ELF-1 (cell line): ENCODE measurements at places on chromosomes 7 and 10.

DNA sequence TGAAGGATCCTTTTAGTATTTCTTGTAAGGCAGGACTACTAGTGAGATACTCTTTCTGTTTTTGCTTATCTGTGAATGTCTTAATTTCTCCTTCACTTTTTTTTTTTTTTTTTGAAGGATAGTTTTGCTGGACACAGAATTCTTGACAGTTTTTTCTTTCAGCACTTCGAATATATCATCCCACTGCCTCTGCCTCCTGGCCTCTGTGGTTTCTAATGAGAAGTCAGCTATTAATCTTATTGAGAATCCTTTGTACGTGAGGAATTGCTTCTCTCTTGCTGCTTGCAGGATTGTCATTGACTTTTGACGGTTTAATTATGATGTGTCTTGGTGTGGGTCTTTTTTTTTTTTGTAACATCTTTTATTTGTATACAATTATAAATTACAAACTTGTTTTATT lies 12.6 kb upstream of the WAC start:
- no peak for DNase-seq

GRCh38 chr10:122500194-122500593 lies 38.8 kb downstream of the HTRA1 start:
- DNase-seq: no peak

- no peak for DNase-seq
Observed at GRCh38 chr7:12741951-12742575, 54.6 kb downstream of the ARL4A start.

- no peak for DNase-seq
Observed at GRCh38 chr7:150918378-150918777, 59.7 kb downstream of the KCNH2 start.

- no peak for DNase-seq
Observed at GRCh38 chr7:148929176-148929575, 45.1 kb upstream of the EZH2 start.

DNA sequence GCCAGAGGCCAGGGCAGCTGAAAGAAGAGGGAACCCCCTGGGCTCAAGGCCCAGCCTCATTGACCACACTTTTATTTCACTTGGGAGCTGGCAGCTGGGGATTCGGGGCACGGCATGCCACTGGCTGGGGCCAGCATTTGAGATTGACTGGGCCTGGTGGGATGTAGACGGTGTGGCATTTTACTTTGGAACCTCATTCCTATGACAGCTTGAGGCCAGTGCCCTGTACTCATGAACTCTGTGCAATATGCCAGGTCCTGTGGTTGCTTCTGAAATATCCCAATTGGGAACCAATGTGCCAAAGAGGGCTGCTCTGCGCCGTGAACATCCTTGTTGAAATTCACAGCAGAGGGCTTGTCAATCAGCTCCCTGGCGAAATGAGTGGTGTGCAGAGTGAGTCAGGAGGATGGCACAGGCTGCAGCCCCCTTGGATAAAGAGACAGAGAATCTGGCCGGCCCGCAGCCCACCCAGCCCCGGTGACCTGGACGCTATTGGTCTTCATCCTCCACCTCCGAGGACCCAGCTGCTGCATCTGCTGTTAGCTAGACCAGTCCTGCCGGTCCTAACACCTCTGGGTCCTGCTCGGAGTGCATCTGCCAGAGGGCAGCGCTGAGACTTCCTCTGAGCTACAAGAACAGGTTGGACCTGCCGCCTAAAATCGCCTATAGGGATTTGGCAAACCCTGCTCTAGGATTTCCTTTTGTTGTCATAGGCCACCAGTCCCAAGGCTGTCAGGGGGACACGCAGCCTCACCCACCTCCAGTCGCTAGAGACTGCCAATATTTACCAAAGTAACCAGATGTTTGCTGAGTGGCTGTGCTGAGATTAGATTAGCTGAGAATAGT lies 58.0 kb downstream of the PRKAG2 start:
- DNase-seq: peak; percentile 86

- no peak for DNase-seq
Observed at GRCh38 chr10:25547382-25547781, 372.6 kb downstream of the GPR158 start.

GRCh38 chr7:143305423-143306070 lies 10.4 kb upstream of the CLCN1 start:
- peak; percentile 77 for DNase-seq

GRCh38 chr10:63717027-63717715 lies 196.0 kb downstream of the REEP3 start:
- no peak for DNase-seq

GRCh38 chr10:5659702-5660528 lies 6.5 kb downstream of the ASB13 start:
- peak; percentile 36 for DNase-seq

DNA sequence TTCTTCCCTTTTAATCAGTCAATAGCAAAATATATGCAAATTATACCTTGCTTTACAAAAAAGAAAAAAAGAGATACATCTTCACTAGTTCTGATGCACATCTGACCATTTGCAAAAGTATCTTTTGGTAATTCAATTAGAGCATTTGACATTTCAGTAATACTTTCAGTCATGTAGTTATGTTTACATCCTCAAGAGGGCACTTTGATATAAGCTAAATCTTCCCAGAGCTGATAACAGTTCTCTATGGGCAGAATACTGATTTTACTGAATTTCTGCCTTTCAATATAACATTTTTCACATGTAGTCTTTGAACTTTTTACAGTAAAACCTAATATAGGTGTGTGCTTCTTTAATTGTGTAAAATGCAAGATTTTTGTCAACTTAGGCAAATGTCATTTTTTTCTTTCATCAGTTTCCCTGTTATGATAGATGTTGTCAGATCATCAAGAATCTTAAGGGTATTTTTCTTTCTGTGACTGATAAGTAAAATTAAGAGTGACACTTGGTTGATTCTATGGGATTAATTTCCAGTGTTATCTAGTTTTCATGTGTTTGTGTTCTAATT lies 703.5 kb upstream of the SEMA3D start:
- no peak for DNase-seq

GRCh38 chr7:106823631-106824030 lies 41.5 kb upstream of the PIK3CG start:
- no peak for DNase-seq

DNA sequence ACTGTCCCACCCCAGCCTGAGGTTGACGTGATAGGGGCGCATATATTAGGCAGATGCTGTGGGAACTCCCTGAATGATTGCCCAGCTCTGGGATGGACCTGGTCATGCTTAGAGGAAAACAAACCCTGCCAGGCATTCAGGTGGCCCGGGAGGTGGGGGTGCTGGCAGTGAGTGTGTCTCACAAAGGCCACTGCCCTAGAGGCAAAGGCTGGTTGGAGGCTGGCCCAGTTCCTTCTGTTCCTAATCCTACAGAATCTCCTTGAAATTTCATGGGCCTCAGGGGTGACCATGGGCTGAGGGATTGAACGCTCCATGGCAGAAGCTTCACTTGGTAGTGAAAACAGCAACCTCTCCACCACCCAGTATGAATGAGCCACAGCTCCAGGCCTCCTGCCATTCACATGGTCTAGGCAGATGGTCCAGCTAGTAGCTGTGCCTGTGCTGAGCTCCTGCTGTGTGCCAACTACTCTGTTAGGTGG lies 25.6 kb downstream of the ADRA2A start:
- DNase-seq: peak; percentile 44

GRCh38 chr7:49396229-49396628 lies 377.2 kb upstream of the VWC2 start:
- no peak for DNase-seq

DNA sequence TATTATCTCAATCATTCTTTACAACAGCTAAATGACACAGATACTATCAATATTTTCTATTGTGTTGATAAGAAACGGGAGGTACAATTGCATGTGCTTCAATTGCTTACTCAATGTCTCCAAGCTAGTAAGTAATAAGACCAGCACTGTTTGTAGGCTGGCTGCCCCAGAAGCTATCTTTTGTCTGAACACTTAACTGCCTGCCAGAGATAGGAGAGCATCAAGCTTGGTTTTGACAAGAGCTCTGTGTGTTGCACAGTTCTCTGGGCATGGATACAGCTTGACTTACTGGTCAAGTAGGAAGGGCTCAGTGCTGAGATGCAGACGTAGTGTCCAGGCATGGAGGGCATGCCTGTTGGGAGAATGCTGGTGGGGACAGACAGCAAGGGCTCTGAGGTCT lies 26.3 kb upstream of the CAPZA2 start:
- DNase-seq: no peak

DNA sequence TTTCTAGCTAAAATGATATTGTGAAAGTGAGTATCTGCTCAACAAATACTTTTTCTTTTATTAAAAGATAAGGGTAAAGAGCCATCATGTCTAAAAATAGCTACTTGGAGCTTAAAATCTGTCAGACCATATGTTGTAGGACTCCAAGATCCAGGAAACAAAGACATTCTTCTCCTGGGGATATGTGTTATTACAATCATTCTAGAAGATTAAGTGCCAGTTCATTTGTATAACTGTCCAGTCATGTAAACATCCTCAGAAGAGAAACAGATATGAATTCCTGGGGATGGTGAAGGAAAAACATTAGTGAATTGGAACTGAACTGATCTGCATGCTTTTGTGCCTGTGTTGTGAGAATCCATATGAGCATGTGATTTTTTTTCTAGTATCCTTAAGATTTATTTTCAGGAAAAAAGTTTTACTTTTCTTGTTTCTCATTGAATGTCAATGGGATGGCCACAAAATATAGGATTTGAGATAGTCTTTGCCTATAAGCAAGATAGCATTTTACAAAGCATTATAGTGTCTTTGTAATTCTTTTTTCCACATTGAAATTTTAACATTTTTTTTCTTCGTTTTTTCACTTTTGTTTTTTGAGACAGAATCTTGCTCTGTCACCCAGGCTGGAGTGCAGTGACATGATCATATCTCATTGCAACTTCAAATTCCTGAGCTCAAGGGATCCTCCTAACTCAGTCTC lies 14.4 kb upstream of the MTERF1 start:
- DNase-seq: no peak

DNA sequence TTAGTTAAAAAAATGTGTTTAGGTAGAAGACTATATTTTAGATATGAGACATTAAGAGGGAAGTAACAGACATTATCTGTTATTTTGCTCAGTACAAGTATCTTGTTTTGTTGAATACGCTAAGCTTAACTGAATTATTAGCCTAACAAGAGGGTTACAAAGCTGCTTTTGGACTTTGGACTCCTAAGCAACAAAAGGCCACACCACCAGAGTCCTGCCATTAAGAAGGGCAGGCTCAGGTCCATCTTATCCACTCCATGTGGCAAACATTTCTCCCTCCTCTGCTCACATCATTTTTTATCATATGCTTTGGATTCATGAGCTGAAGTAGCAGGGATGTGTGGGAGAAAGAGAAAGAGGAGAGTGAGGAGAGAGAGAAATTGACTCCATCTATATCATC lies 33.5 kb downstream of the OSBPL3 start:
- no peak for DNase-seq

DNA sequence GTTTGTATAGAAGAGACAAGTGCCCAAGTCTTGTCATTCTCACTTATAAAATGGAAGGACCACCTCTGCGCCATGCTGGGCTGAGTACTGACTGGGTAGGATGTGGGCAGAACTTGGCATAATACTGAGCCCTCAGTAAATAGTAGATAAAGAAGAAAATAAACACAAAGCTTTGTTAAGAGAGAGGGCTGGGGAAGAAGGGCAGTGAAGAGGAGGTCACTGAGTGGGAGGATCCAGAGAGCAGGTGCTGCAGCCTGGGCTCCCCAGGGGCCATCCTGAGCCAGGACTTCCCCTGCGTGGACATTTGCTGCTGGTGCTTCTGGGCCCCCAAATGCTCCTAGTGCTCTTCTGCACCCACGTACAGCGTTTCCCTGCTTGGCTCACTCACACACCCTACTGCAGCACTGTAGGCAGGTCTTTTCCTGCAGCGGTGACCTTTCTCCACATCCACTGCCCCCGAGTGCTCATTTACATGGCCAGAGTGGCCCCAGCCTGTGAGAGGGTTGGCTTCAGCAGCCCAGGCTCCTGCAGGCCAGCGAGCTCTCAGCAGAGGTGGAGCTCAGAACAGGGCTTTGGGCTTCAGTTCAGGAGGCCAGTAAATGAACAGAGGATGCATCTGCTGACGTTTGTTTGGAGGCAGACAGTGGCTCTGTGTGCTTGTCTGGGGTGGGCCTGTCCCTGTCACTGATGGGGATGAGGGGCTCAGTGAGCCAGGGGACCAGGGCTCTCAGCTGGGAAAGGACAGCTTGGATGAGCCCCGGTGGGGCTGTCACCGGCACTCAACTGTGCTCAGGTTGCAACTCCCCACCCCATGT lies 164.6 kb downstream of the ADARB2 start:
- no peak for DNase-seq

DNA sequence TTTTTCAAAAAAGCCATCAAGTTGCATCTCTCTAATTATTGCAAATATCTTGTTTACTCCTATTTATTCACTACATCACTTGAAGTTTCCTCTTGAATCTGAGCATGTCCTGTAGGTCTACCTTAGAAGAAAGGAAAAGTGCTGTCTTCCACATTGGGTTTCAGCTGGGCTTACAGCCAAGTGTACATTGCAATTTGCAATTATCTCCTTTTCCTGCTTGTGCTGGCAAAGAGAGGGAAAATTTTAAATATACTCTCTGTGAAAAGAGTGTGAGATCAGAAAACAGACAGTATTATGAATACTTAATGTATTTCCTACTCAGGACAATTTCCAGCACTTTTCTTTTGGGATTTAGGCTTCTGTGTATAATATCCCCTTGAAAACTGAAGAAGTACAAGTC lies 839.7 kb downstream of the CNTNAP2 start:
- no peak for DNase-seq

DNA sequence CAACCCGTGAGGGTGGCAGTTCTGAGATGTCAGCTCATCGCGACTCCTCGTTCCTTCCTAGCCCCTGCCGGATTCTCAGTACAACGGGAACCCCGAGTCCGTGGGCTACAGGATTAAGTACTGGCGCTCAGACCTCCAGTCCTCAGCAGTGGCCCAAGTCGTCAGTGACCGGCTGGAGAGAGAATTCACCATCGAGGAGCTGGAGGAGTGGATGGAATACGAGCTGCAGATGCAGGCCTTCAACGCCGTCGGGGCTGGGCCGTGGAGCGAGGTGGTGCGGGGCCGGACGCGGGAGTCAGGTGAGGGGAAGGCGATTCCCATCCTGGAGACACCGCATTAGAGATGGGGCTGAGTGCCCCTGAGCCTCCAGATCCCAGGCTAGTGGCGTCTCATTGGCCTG lies 568.1 kb upstream of the FOXK1 start:
- no peak for DNase-seq

DNA sequence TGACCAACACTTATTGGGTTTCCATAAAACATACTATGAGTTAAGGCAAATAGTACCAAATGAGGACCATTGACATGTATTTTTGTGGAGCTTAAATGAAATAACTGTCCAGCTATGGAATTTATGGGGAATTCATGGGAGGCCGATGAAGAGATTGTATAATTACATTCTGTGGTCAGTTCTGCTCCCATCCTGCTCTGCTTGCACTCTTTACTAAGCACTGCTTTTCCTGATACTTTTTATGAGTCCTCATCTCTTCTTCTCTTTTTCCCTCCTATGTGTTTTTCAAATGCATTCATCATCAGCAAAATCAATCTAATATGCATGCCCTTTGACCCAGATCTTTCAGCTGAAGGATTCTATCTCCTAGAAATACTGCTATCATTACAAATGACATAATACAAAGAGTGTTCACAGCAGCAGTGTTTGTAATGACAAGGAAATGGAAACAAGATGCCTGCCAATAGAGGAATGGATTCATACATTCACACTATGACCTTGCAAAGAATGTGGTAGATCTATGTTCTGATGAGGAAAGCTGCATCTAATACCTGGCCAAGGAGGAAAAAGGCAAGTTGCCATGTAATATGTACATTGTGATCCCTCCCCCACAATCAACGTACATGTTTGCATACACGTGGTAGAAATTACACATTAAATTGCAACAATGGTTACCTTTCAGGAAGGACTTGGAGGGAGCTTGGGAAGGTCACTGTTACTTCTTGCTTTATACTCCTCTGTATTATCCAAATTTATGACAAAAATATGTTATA lies 73.9 kb downstream of the PCGF5 start:
- no peak for DNase-seq
